NCI-H524 (cell line): ENCODE measurements at places on chromosomes 6 and 20.

GRCh38 chr20:24340933-24341332 is 128.5 kb upstream of the SYNDIG1 start:
- no peak for DNase-seq

DNA sequence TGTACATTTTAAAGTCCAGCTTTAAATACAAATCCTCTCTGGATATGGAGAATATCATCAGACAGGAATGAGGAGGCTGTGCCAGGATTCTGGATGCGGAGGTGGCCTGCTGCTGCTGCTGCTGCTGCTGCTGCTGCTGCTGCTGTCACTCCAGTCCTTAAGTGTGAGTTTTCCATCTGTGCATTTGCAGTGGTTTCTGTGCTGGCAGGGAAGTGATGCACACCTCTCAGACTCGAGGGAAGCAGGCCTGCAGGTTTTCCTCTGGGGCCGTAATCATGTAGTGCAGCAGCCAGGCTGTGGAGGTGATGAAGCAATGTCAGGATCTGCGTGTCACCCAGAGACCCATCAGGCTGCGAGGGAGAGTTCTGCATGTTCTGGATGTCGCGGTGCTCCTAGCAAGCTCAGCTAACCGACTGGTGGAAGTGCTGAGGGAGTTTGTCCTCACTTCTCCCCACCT is 32.0 kb downstream of the CFAP61 start:
- DNase-seq, result peak; percentile 83

GRCh38 chr6:2746557-2747061 is 4.1 kb downstream of the MYLK4 start:
- peak; percentile 25 for DNase-seq

DNA sequence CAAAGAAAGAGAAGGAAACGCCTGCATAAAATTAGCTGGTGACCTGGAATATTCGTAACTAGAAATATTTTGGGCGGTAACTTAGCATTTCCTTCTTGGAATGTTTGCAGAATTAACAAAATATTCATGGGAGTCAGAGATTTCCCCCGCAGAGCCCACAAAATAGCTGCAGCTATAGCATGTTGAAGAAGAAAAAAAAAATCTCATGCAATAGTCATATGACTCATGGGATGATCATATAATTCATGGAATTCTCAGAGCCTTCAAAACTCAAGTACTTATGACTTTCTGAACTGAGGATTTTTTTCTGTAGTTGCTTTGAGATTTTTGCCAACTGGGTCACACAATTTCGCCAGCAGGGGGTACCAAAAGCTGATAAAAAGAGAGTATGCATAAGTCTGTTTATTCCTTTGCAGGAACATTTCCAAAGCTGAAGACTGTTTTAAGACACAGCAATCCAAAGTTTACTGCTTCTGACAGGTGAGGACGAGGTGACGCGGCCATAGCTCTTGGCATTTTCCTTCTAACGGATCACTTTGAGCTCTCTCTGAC is 586.0 kb upstream of the CHD6 start:
- DNase-seq, result peak; percentile 15

DNA sequence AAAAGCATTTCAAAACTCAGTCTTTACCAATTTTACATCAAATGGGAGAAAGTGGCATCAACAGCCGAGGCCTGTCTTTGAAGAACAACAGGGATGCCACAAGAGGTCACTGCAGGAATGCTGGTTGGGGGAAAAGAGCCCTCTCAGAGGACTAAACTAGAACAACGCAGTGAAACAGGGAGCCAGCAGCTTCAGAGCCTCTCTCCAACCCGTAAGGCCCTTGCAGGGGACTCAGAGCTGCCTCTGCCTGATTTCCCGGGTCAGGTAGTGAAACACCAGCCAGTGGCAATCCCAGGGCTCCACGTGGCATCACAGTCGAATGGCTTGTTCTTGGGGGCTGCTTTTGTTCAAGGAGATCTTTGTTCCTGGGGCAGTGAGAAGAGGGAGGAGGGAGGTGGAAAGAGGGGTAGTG is 55.0 kb upstream of the KCNK16 start:
- peak; percentile 72 for DNase-seq

GRCh38 chr20:57680131-57680716 is 29.6 kb downstream of the PMEPA1 start:
- peak; percentile 31 for DNase-seq

DNA sequence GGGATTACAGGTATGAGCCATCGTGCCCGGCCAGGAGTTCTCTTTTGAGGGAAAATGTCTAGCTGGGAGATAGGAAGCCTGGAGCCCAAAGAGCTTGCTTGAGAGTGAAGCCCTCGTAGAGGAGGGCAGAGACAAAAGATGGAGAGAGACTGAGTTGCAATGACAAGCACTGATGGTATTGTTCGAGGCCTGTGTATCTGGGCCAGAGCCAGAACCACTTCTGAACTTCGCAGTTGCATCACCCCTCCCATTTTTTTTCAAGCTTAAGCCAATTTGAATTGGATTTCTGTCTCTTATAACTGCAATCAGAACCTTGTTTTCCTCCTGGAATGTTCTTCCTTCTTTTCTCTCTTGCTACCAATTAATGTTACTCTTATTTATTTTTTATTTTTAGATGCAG is 83.1 kb downstream of the KCNB1 start:
- DNase-seq, result no peak

DNA sequence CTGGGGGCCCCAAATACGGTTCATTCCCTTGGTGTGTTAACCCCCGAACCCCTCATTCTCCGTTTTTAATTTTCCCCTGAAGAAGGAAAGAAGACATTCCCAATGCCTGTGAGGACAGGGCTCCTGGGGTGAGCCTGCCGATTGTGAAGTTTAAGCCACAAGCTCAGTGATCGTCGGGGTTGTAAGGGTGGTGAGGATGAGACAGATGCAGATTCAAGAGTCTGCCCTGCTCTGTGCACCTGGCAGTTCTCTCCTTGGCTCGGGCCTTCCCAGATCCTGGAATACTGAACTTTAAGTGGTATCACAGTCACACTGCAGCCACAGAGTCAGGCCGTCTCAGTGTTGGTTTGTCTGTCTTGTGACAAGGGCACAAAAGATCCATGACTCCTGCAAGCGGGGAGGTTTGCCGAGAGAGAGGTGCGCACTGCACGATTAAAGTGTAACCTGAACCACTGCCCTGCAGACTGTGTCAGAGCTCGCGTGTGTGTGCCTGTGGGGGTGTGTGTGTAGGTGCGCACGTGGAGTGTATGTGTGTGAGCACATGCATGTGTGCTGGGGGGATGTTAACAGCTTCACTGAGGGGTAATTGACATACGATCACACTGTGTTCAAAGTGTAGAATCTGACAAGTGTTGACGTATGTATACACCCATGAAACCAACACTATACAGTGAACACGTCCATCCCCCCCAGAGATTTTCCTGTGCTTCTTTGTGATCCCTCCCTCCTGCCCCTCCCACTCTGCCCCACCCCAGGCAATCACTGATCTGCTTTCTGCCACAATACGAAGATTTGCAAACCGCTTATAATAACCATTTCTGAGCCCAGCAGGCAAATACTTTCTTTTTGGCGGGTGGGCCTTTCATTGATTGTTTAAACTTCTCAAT is 38.9 kb downstream of the RPP40 start:
- DNase-seq, result no peak
